Sigmoid colon (tissue), 7 donors: ENCODE measurements at places on chromosomes 4 and X. TPM values are rescaled to one million over a fixed set of nuclear protein-coding genes. Genes with fewer than 3 reads are reported as not detected.
A peak's percentile ranks its signal among the peaks of the same experiment; 100 is the strongest.

The TLR2 gene
- total RNA-seq, result 10.2 TPM

The OTUD6A gene
- total RNA-seq, result not detected

The CPZ gene
- 4.3 TPM for total RNA-seq

The PNMA5 gene
- total RNA-seq, result not detected

The ADH1B gene
- 906 TPM for total RNA-seq

The PF4V1 gene
- not detected for total RNA-seq

The CMC4 gene
- total RNA-seq, result 19.4 TPM

The RBM46 gene
- total RNA-seq, result 4.1 TPM

The ZIC3 gene
- not detected for total RNA-seq

The ZNF732 gene
- 0.36 TPM for total RNA-seq

The SHROOM2 gene
- 3.0 TPM for total RNA-seq

The FAM47A gene
- total RNA-seq, result not detected

- no peak for DNase-seq
- H3K36me3 ChIP-seq, result no peaks in the 10 kb centered on the region
- no peak overlapping the region for H3K27ac ChIP-seq
- H3K4me3 ChIP-seq, result no peak overlapping the region
Measured at GRCh38 chr4:105568584-105568983, 16.2 kb downstream of the ARHGEF38 start.

DNA sequence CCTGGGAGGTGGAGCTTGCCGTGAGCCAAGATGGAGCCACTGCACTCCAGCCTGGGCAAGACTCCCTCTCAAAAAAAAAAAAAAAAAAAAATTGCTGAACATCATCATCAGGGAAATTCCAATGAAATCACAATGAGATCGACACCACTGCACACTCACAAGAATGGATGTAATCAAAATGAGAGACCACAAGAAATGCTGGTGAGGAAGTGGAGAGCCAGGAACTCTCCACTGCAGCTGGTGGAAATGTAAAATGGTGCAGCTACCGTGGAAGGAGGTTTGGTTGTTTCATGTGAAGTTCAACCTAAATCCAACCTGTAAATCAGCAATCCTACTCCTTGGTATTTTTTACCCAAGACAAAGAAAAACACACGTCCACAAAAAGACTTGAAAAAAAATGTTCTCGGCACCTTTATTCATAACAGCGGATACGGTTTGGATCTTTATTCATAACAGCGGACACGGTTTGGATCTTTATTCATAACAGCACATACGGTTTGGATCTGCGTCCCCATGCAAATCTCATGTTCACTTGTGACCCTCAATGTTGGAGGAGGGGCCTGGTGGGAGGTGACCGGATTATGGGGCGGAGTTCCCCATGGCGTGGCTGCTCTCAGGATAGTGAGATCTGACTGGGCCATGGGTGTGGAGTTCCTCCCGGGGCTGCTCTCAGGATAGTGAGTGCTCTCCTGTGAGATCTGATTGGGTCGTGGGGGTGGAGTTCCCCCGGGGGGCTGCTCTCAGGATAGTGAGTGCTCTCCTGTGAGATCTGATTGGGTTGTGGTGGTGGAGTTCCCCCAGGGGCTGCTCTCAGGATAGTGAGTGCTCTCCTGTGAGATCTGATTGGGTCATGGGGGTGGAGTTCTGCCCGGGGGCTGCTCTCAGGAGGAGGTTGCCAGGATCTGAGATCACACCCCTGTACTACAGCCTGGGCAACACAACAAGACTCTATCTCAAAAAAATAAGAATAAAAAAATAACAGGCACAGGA, 7.7 kb downstream of the GAK start:
- H3K4me3 ChIP-seq, result no peak overlapping the region
- H3K4me1 ChIP-seq, result no peaks in the 10 kb centered on the region
- H3K36me3 ChIP-seq, result no peaks in the 10 kb centered on the region

DNA sequence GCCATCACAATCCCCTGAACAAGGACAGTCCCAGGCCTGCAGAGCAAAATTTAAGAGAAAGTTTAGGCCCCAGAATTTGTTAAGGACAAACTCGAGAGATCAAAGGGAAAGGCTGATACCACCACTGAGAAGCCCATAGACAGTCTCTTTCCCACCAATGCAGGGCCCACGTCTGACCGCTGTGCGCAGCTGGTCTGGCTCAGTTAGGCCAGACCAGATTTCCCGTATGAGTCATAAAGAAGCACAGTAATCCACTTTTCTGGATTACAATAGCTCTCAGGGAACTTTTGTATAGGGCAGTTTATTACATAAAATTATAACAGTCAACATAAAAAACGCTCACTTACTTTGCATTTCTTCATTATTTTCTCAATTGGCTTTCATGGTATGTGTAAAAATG, 259.5 kb downstream of the RCHY1 start:
- H3K27me3 ChIP-seq, result no peaks in the 10 kb centered on the region
- DNase-seq, result no peak
- no peak overlapping the region for H3K27ac ChIP-seq
- no peaks in the 10 kb centered on the region for H3K36me3 ChIP-seq
- H3K4me3 ChIP-seq, result no peak overlapping the region

DNA sequence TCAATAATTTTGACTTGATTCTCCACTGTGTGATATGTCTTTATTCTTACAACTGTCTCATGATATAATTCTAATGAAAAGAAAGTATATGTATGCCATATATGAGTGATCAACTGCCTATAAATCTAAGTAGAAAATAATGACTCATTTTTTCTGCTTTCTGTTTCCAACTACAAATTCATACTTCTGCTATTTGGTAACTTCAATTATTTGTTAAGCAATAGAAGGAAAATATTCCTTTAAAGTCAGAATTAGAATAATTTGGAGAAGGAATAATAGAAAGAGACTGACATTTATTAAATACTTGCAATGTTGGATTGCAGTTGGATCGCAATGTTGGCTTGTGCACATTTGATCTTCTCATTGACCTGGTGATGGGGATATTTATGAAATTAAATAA, 204.2 kb upstream of the PACRGL start:
- no peaks in the 10 kb centered on the region for H3K27me3 ChIP-seq
- no peak overlapping the region for H3K27ac ChIP-seq
- H3K36me3 ChIP-seq, result no peaks in the 10 kb centered on the region
- H3K4me1 ChIP-seq, result no peaks in the 10 kb centered on the region
- DNase-seq, result no peak

DNA sequence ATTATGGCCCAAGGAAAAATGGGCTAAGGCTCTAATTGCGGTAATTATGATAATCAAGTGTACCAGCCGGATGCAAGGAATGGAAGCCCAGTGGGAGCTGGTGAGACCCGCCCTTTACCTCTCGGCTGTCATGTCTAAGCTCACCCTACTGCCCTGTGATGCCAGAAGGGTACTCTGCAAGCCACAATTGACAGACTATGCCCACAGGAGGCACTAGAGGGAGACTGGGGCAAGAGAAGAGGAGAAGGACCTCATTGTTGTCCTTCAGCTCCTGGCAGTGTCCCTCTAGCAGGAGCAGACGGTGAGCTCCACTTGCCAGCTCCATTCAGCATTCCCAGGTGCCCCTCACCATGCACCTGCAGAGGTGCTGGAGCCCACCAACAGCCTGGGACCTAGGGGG, 141.8 kb downstream of the SMIM20 start:
- no peaks in the 10 kb centered on the region for H3K27me3 ChIP-seq
- no peak for DNase-seq
- H3K36me3 ChIP-seq, result no peaks in the 10 kb centered on the region
- H3K4me3 ChIP-seq, result no peak overlapping the region
- H3K4me1 ChIP-seq, result no peaks in the 10 kb centered on the region
- no peak overlapping the region for H3K27ac ChIP-seq

DNA sequence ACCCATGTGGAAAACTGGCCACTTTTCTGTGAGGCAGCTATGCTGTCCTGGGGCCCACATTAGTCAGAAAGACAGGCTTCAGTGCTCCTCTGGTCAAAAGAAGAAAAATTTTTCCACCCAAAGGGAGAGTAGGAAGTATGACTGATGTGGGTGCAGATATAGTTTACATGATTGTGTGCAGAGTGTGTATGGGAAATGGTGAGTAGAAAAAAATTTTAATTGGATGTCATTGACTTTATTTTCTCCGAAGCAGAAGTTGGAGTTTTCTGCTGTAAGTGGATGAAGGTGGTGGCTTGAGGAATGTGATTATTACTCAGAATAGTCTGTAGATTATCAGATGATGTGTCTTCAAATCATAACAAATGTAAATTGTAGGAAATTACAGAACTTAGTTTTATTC, 241.5 kb upstream of the IGFBP7 start:
- DNase-seq, result no peak
- H3K4me3 ChIP-seq, result no peak overlapping the region
- H3K36me3 ChIP-seq, result no peaks in the 10 kb centered on the region

DNA sequence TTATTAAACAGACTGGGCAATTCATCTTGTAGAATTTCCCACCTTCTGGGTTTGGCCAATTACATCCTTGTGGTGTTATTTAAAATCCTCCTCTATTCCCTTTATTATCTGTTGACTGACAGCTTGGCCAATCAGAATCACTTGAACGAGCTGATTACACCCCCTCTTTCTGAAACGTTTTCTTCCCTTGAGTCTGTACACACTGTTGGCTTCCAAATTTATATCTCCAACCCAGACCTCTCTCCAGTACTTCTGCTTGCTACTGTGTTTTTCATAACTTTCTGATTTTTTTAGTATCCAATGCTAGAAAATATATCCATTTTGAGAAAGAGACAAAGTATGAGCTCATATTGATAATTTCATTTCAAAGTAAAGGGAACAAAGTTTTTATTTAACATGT, 14.8 kb downstream of the CD38 start:
- no peaks in the 10 kb centered on the region for H3K4me1 ChIP-seq
- H3K27ac ChIP-seq, result no peak overlapping the region
- no peaks in the 10 kb centered on the region for H3K27me3 ChIP-seq
- no peaks in the 10 kb centered on the region for H3K36me3 ChIP-seq
- no peak overlapping the region for H3K4me3 ChIP-seq

DNA sequence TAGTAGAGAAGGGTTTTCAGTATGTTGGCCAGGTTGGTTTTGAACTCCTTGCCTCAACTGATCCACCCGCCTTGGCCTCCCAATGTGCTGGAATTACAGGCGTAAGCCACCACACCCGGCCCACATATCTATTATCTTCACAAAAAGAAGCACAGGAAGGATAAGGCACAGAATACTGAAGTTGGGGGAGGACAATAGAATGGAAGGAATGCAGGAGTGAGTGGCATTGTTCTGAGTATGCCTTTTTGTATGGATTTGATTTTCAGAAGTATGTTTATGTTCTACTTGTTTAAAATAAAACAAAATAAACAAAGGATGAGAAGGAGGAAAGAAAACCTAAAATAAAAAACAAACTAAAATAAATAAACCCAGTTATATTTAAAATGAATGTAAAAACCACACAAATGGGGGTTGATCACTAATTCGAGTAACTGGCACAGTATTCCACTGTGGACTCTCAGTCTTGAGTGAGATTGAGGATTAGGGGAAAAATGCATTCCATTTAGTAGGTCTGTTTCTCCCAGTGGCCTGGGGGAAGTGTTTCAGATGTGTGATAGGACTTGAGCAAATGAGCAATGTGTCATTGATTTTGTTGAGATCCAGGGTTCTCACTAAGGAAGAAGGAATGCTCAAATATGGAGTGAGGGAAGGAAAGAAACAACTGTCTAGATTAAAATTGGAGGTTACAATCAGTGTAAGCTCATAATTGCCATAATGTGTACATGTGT, 109.0 kb upstream of the C1QTNF7 start:
- H3K36me3 ChIP-seq, result no peaks in the 10 kb centered on the region
- peaks cover 4% of the 10 kb centered on the region for H3K4me1 ChIP-seq
- H3K27ac ChIP-seq, result no peak overlapping the region
- DNase-seq, result no peak

DNA sequence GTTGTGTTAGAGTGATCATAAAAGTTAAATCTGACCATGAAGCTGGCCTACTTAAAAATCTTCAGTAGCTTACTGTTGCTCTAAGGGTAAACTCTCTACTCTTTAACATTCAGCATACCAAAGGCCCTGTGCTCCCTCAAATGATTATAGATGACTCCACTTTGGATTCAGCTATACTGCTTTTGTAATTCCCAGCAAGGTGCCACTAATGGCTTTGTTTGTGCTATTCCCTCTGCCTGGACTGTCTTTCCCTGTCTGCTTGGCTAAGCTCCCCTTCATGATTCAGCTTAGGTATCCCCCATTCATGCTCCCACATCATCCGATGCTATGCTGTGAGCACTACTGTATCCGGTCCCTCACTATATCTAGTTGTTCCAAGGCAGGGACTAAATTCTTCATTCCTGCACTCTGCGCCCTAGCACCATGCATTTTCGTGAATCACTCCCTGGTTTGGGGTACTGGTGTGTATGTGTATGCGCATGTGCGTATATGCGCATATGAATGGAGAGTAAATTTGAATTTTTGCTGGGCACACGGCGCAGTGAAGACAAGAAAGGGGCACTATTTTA, 453 bp upstream of the PBDC1 start:
- H3K36me3 ChIP-seq, result no peaks in the 10 kb centered on the region
- DNase-seq, result no peak
- H3K27me3 ChIP-seq, result no peaks in the 10 kb centered on the region
- peaks cover 16% of the 10 kb centered on the region for H3K4me1 ChIP-seq

GRCh38 chr4:48247142-48247877, 22.3 kb downstream of the TEC start:
- H3K27ac ChIP-seq, result no peak overlapping the region
- H3K4me1 ChIP-seq, result no peaks in the 10 kb centered on the region
- no peak overlapping the region for H3K4me3 ChIP-seq
- no peak for DNase-seq
- H3K36me3 ChIP-seq, result no peaks in the 10 kb centered on the region

DNA sequence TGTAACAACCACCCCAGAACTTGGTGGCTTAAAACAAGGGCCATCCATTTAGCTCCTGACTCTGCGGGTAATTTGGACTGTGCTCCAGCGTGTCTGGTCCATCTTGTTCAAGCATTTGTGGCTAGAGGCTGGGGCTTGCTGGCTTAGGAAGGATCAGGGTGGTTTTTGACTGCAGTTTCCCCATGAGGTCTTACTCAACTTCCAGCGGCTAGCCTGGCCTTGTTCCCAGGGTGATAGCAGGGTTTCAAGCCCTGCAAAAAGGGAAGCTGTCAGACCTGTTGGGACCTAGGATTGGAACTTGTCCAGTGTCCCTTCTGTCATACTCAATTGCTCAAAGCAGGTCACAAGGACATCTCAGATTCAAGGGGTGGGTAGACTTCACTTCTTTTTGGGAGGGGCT, 205.9 kb downstream of the STIM2 start:
- H3K27me3 ChIP-seq, result no peaks in the 10 kb centered on the region
- H3K4me1 ChIP-seq, result no peaks in the 10 kb centered on the region
- H3K4me3 ChIP-seq, result no peak overlapping the region
- H3K27ac ChIP-seq, result no peak overlapping the region
- no peaks in the 10 kb centered on the region for H3K36me3 ChIP-seq

DNA sequence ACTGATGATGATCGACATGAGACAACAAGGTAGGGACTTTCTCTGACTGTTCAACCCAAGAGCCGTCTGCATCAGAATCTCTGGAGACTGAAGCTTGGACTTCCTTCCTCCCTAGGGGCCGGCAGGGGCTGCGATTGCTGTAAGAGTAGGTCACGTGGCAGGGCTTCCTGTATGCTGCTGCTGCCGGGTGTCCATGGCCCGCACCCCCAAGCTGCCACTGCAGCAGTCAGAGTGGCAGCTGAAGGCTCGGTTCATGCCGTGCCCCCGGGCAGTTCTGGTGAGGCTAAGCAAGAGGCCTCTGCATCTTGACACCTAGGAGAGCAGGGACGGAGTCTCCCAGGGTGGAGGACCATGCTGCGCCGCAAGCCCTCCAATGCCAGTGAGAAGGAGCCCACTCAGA, at the start of gene SASH3:
SASH3 (plus strand) TSS at position 203 of the 400 bp plus-strand sequence; CDS start at position 352, 149 bp downstream.
- no peaks in the 10 kb centered on the region for H3K36me3 ChIP-seq
- no peak within 1 kb of the TSS for H3K27ac ChIP-seq
- H3K4me1 ChIP-seq, result no peaks in the 10 kb centered on the region
- DNase-seq, result peak; percentile 78
- H3K27me3 ChIP-seq, result no peaks in the 10 kb centered on the region
